ENCODE measurements at places on chromosomes 5 and 9.

- DNase-seq = peak; percentile 42
Measured at GRCh38 chr5:146388386-146388785, 49.7 kb downstream of the POU4F3 start.

GRCh38 chr5:98679963-98680362, 93.5 kb upstream of the RGMB start:
- no peak for DNase-seq

GRCh38 chr9:76213751-76214150, 180.5 kb downstream of the RFK start:
- no peak for DNase-seq

- DNase-seq = no peak
Measured at GRCh38 chr5:89582768-89583339, 699.9 kb upstream of the MEF2C start.

DNA sequence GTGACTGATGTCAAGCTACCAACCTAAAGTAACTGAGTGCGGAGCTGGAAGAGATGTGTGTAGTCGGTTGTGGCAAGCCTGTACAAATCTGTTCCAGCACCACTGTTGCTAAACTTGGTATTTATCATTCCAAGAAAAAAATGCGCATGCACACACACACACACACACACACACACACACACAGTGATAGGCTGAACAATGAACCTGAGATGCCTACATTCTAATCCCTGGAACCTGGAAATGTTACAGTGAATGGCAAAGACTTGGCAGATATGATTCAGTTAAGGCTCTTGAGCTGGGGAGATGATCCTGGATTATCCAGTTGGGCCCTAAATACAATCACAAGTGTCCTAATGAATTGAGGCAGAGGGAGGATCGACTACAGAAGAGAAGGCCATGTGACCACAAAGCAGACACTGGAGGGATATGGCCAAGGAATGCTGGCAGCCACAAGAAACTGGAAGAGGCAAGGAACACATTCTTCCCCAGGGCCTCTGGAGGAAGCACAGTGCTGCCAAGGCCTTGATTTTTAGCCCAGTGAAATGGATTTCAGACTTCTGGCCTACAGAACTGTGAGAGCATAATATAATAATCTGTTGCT, 49.7 kb upstream of the LHFPL2 start:
- DNase-seq = peak; percentile 71

- no peak for DNase-seq
Measured at GRCh38 chr5:53473633-53474032, 6.8 kb upstream of the FST start.

DNA sequence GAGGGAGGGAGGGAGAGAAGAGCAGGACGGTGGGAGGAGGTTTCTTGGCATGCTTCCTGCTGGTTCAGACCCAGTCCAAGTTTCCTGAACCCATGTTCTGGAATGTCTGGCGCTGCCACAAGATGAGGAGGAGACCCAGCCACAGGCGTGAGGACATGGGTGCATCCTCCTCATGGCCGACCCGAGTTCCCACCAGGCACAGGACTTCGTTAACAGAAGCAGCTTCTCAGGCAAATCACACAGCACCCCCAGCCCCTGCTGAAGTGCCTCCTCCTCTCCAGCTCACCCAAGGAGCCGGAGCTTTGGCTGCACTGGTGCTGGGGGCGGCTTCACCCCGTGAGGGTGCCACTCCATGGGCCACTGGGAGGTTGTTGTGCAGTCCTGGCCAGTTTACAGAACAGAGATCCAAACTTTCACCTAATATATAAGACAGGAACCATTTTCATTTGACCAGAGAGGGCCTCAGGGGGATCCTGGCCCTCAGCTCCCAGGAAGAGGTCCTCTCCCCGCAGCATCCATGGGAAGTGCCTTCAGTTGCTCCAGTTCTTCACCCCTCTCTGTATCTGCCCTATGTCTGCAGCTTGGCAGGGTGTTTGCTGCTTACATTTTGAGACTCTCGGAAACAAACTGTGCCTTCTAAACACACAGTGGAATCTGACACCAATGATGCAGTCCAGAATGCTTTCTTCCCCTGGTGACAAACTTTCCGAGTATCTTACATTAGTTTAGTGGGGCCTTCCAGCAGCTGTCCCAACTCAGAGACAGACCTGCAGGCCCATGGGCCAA, 10.2 kb upstream of the NKD2 start:
- peak; percentile 21 for DNase-seq

GRCh38 chr5:14102666-14103065, 40.5 kb upstream of the TRIO start:
- no peak for DNase-seq

GRCh38 chr5:77222722-77223121, 12.2 kb downstream of the PDE8B start:
- no peak for DNase-seq

DNA sequence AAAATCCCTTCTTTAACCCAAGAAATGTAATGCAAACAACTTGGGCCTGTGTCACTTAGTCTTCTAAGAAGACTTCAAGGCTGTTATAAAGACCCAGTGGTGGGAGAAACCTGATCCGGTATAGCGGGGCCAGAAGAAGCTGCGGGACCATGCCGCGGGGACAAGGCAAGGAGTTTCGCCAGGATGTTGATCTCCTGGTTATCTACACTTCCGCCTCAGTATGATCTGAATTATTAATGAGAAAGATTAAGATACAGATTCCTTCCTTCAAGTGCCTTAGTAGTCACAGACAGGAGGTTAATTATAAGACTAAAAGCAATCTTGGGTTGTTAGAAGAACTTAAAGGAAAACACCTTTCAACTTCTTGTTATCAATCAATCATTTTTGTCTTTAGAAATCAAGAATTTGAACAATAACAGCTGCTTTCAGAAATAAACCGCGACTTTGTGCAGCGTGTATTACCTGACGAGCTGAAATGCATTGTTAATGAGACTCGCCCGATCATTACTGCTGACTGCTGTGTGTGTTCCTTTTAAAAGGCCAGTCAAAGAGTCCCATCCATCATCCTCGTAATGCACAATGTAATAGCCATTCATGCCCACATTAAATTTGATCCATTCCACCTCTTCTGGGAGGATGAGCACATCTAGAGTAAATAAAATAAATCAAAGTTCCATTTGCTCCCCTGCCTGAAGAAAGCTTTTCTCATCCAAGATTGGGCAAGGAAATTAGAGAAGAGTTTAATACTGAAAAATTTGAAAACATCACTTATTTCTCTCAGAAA, 22.2 kb downstream of the ERAP1 start:
- DNase-seq = no peak

DNA sequence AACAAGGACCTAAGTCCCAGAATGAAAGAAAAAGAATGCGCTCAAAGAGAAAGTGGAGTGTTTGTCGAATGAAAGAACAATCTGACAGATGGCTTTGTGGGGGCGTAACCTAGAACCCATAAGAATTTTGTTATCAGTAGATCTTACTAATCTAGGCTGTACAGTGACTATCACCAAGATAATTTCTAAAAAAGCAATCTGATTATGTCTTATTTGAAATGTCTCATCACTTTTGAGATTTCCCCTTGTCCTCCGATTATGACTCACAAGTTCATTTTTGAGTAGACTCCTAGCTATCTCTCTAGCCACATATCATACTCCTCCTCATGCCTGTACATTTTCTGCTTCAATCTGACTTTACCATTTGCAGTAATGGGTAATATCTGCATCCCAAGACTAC, 135.6 kb upstream of the SMARCA2 start:
- no peak for DNase-seq

GRCh38 chr5:110809006-110809405, 70.2 kb downstream of the SLC25A46 start:
- no peak for DNase-seq

DNA sequence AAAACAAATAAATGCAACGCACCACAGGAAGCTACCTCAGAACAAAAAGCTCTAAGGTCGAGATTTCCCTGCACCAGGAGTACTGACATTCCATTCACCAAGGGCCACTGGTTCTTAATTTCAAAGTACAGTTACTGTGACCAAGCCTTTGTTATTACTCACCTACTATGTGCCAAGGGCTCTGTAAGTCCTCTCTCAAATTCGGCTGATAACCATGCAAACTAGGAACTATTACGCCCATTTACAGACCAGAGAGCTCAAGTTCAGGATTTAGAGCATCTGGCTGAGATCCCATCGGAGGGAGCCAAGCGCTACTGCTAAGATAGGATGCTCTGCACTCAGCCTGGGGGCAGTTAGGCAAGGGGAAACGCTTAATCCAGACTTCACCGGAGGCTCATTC, 5.6 kb downstream of the MYO10 start:
- DNase-seq = no peak

GRCh38 chr5:148467958-148468357, 84.2 kb downstream of the FBXO38 start:
- DNase-seq = no peak

DNA sequence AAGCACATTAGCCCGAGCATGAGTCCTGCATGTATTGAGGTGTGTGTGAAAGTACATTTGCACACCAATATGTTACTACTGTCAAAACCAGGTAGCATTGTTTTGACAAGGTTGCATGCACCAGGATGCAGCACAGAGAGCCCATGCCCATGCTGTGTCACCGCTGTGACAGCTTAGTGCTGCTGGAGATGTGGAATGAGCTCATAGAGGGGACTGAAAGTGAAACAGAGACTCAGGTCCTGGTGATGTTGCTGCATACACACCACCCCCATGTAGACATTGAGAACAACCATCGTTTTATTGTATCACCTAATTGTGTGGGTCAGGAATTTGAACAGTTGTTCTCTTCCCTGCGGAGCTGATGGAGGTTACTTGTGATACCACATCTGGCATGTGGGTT, 53.0 kb downstream of the GADD45G start:
- DNase-seq = no peak

DNA sequence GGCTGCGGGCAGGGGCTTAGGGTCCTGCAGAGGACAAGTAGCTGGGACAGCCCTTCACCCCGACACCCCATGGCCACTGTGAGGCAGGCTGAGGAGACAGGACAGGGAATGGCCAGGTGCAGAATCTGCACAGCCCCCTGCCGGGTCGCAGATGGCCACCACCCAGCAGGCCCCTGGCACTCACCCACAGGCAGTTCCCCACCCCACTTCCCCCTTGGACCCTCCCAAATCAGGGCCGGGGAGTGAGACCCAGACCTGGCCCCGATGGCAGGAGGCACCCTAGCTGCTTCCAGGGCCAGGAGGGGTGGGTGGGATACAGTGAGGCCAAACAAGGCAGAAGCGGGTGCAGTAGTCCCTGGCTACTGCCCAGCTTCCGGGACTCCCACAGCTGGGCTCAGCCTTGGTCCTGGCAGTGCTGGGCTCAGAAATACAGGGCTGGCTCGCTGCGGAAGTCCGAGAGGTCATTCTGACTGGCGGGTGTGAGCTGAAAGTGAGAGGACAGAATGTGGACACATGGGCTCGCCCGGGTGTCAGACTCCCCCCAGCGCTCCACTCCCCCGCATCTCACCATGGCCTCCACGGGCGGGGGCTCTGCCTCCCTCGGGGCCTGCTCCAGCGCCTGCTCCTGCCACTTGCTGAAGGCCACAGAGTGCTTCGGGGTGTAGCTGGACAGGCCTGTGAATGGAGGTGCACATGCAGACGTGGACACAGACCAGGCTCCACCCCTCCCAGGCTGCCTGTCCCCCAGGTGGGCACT, 3.4 kb downstream of the SSNA1 start:
- DNase-seq = no peak

GRCh38 chr5:113615708-113616107, 102.2 kb downstream of the YTHDC2 start:
- no peak for DNase-seq

- DNase-seq = no peak
Measured at GRCh38 chr5:97545886-97546535, 363.0 kb upstream of the RIOK2 start.

DNA sequence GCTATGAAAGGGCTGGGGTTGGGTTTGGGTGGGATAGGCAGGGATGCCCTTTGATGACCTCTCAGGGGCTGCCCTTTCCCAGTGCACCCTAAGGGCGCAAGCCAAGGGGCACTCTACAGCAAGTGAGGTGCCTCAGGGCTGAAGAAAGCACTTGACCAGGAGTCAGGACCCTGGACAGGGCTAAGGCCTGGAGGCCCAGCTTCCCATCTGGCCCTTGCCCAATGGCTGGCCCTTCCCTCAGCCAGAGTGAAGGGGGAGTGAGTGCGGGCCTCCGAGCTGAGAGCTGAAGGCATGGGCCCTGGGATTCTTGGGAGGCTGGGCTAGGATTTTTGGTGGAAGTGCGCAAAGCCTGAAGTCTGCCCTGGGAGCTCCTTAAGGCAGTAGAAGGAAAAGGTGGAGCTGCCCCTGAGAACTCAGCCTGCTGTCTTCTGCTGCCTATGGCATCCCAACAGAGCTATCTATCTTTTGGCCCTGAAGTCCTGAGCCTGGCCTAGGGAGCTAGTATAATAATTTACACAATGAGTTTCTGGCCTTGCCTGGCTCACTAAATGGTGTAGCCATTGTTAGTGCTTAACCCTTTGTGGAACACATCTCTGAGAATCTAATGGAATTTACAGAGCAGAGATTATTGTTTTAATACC, 16.4 kb downstream of the JADE2 start:
- DNase-seq = peak; percentile 73

GRCh38 chr5:6601271-6601670, 31.6 kb downstream of the NSUN2 start:
- no peak for DNase-seq

DNA sequence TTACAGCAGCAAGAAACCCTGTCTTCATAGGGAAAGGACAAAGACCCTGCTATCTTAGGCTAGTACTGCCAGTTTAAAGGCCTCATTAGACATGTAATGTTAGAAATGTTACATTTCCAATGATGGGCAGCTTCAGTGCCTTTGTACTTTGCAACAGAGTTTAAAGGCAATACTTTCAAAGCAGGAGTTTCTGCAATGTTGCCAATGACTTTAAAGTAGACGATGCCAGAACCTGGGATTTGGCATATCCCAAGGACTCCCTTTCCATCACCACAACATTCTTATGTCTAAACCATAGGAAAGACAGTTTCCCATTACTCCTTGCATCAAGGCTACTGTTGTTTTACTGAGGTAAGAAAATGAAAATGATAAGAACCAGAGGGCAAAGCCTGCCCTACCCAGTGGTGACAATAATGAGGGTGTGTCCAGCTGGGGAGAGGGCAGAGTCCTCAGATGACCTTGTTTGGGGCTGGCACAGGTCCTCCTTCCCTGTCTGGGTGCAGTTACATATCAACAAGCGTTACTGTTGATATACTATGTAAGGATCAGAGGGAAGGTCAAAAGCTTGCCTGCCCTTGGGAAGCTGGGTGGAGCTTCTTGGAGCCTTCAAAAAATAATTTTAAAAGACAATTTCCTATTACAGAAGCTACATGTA, 27.5 kb upstream of the MLANA start:
- DNase-seq = no peak

- DNase-seq = no peak
Measured at GRCh38 chr5:137782055-137782454, 27.9 kb upstream of the HNRNPA0 start.

- DNase-seq = no peak
Measured at GRCh38 chr9:112069318-112070169, 105.6 kb downstream of the SUSD1 start.

DNA sequence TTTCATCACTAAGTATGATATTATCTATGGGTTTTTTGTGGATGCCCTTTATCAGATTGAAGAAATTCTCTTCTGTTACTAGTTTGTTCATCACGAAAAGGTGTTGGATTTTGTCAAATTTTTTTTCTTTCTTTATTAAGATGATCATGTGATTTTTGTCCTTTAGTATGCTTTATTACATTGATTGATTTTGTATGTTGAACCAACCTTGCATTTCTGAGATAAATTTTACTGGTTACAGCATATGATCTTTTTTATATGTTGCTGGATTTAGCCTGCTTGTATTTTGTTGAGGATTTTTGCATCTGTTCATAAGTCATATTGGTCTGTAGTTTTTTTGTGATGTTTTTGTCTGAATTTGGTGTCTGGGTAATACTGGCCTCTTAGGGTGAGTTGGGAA, 42.8 kb downstream of the RAD23B start:
- DNase-seq = no peak

Measured in left hindlimb (tissue), 1 donor.